ENCODE measurements at places on chromosomes 16 and 17. TPM values are rescaled to one million over a fixed set of nuclear protein-coding genes. Genes with fewer than 3 reads are reported as not detected.

The TMC8 gene
- total RNA-seq: not detected

The CCL5 gene
- total RNA-seq: not detected

The AIPL1 gene
- not detected for total RNA-seq

The NOXO1 gene
- not detected for total RNA-seq

The ABCC12 gene
- total RNA-seq: not detected

The HS3ST3A1 gene
- 0.38 TPM for total RNA-seq

The NACA2 gene
- not detected for total RNA-seq

The ACE gene
- total RNA-seq: 2.0 TPM

The SDR42E1 gene
- total RNA-seq: 0.08 TPM

The SEZ6L2 gene
- total RNA-seq: 2.3 TPM

The TNS4 gene
- not detected for total RNA-seq

The CCL4L2 gene
- not detected for total RNA-seq

The NPW gene
- 0.23 TPM for total RNA-seq

The CDH13 gene
- 115 TPM for total RNA-seq

The ZSCAN10 gene
- not detected for total RNA-seq

The SLFN12L gene
- total RNA-seq: under 0.01 TPM

The SULT1A1 gene
- 5.0 TPM for total RNA-seq

The GPR139 gene
- not detected for total RNA-seq

The CD300A gene
- total RNA-seq: not detected

The SMARCE1 gene
- 68.1 TPM for total RNA-seq

The SIRT7 gene
- 12.5 TPM for total RNA-seq

The HOXB13 gene
- total RNA-seq: not detected

The KRT36 gene
- 0.12 TPM for total RNA-seq

The COX6A2 gene
- not detected for total RNA-seq

The PTGES3L gene
- total RNA-seq: not detected

The MCRIP2 gene
- 7.8 TPM for total RNA-seq

The TPSAB1 gene
- total RNA-seq: not detected

The OR4D1 gene
- not detected for total RNA-seq

The GALK1 gene
- 47.5 TPM for total RNA-seq

The MYH11 gene
- total RNA-seq: 0.94 TPM
